ENCODE measurements at places on chromosomes 7 and 10.

DNA sequence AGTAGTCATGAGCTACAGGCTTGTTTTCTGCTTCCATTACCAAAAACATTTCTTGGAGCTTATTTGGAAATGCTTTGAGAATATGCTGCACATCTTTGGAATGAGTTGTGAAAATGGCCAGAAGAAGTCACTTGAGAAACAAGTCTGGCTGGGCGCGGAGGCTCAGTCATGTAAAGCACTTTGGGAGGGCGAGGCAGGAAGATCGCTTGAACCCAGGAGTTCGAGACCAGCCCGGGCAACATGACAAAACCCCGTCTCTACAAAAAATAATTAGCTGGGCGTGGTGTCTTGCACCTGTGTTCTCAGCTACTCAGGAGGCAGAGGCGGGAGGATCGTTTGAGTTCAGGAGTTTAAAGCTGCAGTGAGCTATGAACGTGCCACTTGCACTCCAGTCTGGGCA lies 882 bp upstream of the CHCHD1 start:
- no peak for DNase-seq

GRCh38 chr7:149823631-149824199 lies 14.5 kb upstream of the ZNF862 start:
- no peak for DNase-seq

DNA sequence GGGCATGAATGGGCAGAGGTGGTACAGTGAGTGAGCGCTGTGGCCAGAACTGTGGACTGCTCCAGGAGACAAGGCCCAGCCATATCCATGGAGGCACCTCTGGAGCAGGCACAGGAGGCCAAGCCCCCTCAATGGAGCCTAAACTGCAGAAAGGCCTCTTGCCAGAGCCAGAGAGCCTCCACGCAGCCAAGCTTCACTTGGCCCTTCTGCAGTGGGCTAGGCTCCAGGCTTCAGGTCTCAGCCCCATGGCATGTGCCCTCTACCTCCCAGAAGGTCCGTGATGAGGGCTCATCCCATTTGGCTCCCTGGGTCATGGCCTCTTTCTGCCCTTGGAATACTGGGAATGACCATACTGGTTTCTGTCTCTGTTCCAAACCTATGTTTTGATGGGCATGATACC lies 8.9 kb downstream of the PDE1C start:
- no peak for DNase-seq

DNA sequence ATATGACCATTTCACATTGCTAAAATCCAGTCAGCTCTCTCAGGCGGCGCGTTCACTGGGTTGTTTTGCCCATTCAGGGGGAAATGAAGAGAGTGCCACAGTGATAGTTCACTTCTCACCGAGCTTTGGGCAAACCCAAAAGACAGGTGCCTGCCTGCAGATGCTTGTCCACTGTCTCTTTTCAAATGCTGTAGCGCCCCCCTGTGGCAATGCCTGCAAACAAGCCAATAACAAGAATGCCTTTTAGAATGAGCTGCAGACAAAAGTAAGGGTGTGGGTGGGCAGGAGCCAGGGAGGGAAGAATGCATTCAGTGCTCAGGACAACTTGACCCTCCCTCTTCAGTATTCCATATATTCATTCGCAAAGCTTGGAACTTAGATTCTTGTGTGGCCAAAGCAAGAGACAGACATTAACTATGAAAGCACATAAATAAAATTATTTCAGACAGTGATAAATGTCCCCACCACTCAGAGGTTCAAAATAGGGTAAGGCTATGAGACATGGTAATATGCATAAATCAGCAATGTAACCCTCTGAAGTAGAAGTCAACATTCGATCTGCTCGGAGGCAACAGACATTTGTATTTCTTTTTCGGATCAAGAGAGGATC lies 86.9 kb downstream of the JAZF1 start:
- DNase-seq = peak; percentile 79

DNA sequence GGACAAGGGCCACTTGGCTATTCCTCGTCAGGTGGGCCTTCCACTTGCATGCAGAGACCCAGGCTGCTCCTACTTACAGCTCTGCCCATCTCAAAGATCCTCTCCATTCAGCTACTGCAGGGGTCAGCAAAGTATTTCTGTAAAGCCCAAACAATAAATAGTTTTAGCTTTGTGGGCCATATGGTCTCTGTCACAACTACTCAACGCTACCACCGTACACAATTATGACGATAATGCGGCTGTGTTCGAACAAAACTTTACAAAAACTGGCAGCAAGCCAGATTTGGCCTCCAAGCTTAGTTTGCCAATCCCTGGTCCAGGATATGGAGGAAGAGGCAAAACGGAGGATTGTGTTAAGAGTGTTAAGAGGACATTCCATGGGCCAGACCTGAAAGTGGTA lies 12.8 kb downstream of the RAB11FIP2 start:
- no peak for DNase-seq

DNA sequence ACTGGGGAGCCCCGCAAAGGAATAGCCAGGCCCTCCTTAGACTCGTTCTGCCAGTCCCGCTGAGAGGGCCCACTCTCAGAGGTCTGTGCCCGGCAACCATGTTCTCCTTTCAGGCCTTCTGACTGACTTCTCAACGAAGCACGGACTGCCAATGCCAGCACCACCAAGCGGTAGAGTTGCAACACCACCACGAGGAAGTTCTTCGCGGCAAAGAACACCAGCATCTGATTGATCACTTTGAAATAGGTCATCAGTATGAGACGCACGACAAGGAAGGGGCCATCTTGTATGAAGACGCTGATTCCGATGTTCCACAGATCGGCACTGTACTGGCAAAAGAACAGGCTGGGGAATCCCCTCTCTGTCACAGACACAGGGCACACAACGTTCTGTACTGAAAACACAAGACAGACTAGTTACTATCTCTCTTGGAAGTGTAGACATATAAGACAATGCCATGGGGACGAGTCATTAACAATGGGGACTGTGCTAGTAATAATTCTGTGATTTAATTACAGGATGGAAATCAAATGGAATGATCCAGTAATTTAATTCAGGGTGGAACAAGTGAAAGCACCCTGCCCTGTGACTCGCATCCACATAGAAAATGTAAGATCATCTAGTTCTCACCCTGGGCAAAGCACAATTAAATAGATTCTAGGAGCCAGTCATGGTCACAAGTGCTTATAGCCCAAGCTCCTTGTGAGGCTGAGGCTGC lies 42.7 kb downstream of the TMEM26 start:
- no peak for DNase-seq

DNA sequence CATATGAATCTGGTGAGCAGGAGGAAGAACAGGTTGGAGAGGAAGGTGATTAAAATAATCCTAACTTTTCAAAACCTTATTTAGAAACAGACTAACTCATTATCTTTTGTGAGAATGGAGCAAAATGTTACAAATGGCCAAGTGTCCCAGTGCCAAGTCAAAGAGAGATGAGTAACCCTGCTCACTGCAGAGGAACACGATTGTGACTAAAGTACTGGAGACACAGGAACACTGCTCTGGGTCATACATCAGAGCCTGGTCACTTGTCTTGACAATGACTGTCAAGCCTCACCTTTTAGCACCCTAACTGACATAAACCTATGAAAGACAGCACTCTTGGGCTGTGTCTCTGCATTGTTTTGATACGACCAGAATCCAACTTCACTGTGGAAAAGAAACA lies 108.8 kb downstream of the SGMS1 start:
- DNase-seq = no peak

- DNase-seq = no peak
Observed at GRCh38 chr7:92402920-92403759, 44.1 kb upstream of the GATAD1 start.

DNA sequence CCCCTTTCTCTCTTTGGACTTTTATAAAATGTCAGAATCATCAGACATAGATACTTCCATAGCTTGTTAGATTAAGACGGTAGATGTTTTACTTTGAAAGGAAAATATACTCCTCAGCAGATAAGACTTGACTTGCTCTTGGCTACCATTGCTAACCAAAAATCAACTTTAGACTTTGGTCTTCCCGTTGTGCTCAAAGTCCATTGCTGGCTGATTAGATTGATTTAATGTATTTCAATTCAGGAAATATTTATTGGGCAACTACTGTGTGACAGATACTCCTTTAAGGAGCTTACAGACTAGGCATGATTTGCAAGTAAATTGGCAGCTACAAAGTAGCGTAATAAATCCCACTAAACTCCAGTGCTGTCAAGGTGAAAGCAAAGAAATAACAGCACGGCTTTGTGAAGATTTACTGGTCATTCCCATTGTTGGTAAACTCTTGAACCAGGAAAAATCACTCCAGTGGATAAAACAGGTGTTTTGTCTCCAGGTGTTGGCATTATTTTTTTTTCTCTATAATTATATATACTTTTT lies 95.7 kb upstream of the ARMC3 start:
- no peak for DNase-seq
